ENCODE measurements at places on chromosomes 11 and 22. TPM values are rescaled to one million over a fixed set of nuclear protein-coding genes. Genes with fewer than 3 reads are reported as not detected.

GRCh38 chr22:28952857-28953256 lies 69.5 kb downstream of the ZNRF3 start:
- H3K27me3 ChIP-seq: no peaks in the 10 kb centered on the region
- no peak overlapping the region for H3K4me3 ChIP-seq
- no peak for DNase-seq
- H3K4me1 ChIP-seq: peaks cover 13% of the 10 kb centered on the region

DNA sequence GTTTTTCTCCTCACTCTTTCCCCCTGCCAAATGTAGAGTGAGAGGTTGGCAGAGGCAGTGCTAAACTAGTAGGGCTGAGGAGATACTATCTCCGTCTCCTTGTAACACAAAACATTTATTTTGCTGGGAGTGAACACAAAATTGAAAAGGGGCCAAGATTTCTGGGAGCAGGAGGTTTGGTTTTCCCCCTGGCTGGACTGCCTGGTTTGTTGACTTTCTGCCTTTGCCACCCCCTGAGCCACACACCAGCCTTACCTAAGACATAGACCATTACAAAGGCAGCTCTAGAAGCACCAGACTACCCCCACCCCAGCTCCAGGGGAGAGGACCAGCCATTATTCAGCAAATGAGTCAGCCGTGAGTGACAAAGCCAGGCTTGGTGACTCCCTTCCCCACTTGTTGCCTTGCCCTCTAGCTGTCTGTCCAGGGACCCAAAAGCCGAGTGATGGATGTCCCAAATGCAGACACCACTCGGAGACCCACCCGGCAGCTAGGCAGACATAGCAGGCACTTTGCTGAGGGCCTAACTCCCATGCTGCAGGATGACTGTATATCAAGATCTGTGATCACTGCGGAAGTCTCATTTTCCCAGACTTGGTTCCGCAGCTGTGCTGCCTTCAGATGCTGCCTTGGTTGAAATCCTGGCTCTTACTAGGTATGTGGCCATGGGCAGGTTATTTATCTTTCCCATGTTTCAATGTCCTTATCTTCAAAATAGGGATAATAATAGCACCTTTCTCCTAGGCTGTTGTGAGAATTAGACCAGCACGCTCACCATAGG lies 17.7 kb upstream of the CDON start:
- H3K4me3 ChIP-seq: no peak overlapping the region
- peak overlapping the region; percentile 1 for H3K27ac ChIP-seq
- peaks cover 18% of the 10 kb centered on the region for H3K4me1 ChIP-seq
- no peak for DNase-seq
- H3K36me3 ChIP-seq: no peaks in the 10 kb centered on the region

OR6A2 gene
- not detected for total RNA-seq

GRCh38 chr11:5625281-5625680 lies 480 bp downstream of the TRIM34 start:
- no peaks in the 10 kb centered on the region for H3K27me3 ChIP-seq
- no peaks in the 10 kb centered on the region for H3K36me3 ChIP-seq
- peaks cover 39% of the 10 kb centered on the region for H3K4me1 ChIP-seq
- H3K27ac ChIP-seq: peak overlapping the region; percentile 75
- no peak for DNase-seq
- peak overlapping the region; percentile 61 for H3K4me3 ChIP-seq

GRCh38 chr11:61671527-61671926 lies 8.7 kb upstream of the DAGLA start:
- no peaks in the 10 kb centered on the region for H3K36me3 ChIP-seq
- DNase-seq: no peak
- H3K27me3 ChIP-seq: peaks cover 18% of the 10 kb centered on the region
- no peaks in the 10 kb centered on the region for H3K4me1 ChIP-seq

- H3K4me3 ChIP-seq: no peak overlapping the region
- no peaks in the 10 kb centered on the region for H3K4me1 ChIP-seq
- H3K36me3 ChIP-seq: no peaks in the 10 kb centered on the region
- H3K27ac ChIP-seq: no peak overlapping the region
- no peaks in the 10 kb centered on the region for H3K27me3 ChIP-seq
These were observed 1104.4 kb upstream of the CCDC90B start for GRCh38 chr11:84390441-84391078.

DNA sequence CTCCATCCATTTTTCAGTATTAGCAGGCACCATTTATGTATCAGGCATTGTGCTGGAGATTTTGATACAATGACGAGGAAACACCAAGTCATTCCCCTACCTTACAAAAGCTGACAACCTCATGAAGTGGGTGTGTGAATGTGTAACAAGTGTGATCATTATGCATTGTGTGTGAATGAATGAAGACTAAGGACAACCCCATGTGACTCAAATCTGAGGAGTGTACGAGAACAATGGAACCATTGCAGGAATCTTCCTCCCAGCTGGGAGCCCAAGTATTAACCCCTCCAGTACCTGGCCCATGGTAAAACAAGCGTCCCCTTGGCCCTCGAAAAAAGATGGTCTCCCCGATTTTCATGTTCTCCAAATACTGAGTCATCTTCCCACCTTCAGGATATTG lies 4.4 kb downstream of the CYB5R2 start:
- no peak for DNase-seq
- H3K27ac ChIP-seq: peak overlapping the region; percentile 69
- H3K4me3 ChIP-seq: no peak overlapping the region
- H3K36me3 ChIP-seq: peaks cover 36% of the 10 kb centered on the region
- H3K27me3 ChIP-seq: no peaks in the 10 kb centered on the region

DNA sequence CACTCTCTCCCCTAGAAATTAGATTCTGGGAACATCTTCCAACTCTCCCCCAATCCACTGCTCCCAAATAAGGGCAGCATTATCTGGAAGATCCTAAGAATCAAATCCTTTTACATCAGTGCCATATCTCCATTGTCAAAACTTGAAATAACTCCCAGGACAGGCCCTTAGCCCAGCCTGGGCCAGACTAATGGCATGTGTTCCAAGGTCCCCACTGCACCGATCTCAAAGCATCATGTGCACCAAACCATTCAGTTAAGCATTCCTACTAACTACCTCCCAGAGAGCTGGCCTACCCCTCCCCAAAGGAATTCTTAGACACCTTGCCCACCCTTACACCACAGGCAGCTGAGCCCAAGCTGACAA lies 44.2 kb upstream of the POU2AF1 start:
- H3K4me1 ChIP-seq: peaks cover 37% of the 10 kb centered on the region
- H3K36me3 ChIP-seq: no peaks in the 10 kb centered on the region
- H3K4me3 ChIP-seq: no peak overlapping the region
- H3K27ac ChIP-seq: no peak overlapping the region
- no peaks in the 10 kb centered on the region for H3K27me3 ChIP-seq

DNA sequence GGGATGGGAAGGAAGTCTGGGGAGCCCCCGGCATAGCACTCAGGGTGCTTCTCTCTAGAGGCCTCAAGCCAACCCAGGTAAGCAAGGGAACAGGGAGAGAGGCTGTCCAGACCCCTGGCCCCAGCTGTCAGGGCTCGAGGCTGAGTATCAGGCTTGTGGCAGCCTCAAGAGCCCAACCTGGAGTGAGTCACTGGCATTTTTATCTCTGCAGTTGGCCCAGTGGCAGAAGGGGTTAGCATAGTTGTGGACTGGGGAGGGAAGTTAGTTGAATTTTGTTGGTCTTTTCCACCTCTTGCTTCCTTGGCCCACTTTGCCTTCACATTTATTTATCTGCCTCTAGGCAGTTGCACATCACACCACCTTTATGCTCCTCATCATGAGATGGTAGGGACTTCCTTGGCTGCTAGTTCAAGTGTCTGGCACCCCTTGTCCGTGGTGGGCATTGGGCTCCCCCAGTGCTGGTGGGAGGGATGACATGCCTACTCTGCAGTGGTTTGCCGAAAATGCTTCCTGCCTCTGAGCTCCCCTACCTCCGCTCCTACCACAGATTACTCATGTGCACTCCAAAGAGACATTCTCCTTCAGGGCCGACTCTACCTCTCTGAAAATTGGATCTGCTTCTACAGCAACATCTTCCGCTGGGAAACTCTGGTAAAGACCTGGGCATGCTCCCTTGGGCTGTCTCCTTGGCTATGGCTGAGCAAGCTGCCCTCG lies 60.1 kb downstream of the SCN3B start:
- H3K27ac ChIP-seq: no peak overlapping the region
- no peak overlapping the region for H3K4me3 ChIP-seq
- no peaks in the 10 kb centered on the region for H3K36me3 ChIP-seq

KCNJ4 gene
- 0.21 TPM for total RNA-seq

LYVE1 gene
- total RNA-seq: 17.0 TPM

DNA sequence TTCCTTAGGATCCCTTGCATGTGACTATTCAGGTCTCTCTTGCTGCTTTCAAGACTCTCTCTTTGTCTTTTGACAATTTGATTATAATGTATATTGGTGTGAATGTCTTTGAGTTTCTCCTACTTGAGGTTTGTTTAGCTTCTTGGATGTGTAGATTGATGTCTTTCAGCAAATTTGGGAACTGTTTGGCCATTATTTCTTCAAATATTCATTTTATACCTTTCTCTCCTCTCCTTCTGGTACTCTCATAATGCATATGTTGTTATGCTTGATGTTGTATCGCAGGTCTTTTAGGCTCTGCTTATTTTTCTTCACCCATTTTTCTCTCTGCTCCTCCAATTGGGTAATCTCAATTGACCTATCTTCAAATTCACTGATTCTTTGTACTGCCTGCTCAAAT lies 44.2 kb downstream of the OR2AT4 start:
- no peaks in the 10 kb centered on the region for H3K4me1 ChIP-seq
- no peak overlapping the region for H3K4me3 ChIP-seq
- H3K27ac ChIP-seq: no peak overlapping the region
- no peaks in the 10 kb centered on the region for H3K27me3 ChIP-seq
- DNase-seq: no peak

ARHGAP20 gene
- total RNA-seq: 1.6 TPM

DNA sequence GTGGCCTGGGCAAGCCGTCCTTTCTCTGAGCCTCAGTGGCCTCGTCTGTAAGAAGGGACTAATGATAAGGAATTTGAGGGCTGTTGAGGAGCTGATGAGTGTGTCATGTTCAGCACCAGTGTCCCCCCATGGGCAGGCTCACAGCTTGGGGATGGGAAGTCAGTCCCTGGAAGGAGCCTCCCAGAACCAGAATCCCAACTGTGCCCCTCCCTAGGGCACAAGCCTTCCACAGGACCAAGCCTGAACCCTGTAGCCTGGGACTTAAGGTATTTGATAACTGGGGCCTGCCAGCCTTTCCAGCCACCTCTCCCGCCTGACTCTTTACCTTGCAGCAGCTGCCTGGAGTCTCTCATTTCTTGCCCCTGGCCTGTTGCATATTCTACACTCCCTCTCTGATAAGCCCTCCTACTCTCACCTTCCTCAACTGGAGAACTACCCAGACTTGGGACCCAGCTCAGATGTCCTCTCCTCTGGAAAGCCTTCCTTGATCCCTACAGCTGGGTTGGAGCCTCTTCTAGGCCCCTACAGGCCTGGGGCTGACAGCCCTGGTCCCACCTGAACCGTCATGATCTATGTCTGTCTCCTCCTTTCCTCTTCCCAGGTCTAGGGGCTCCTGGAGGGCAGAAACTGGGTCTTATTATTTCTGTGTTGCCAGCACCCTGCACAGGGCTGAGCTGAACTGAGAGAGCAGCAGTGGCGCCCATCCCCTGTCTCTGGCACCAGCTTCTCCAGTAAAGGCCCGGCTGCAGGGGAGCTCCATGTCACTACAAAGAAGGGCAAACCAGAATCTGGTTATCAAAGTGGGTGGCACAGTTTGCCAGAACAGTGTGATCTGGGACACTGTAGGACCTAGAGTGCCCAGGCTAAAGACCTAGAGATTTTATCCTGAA lies 1.6 kb downstream of the P2RY2 start:
- no peak for DNase-seq
- H3K27me3 ChIP-seq: peaks cover 2% of the 10 kb centered on the region
- peaks cover 36% of the 10 kb centered on the region for H3K4me1 ChIP-seq
- peak overlapping the region; percentile 51 for H3K4me3 ChIP-seq
- H3K27ac ChIP-seq: no peak overlapping the region

DNA sequence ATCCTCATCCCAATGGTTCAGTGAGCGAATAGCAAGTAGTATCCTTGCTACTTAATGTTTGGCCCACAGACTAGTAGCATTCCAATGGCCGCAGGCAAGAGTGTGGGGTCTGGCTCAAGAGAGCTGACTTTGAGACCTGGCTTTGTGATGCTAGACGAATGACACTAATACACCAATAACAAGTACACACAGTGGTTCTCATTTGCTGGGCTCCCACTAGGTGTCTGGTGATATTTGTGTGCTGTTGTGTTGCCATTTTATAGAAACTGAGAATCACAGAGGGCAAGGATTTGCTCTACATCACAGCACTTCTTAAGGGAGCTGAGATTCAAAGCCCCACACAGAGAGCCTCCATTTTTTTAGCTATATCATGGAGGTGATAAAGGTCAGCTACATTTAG lies 351.2 kb downstream of the TENM4 start:
- no peaks in the 10 kb centered on the region for H3K36me3 ChIP-seq
- no peak overlapping the region for H3K27ac ChIP-seq
- no peak for DNase-seq
- H3K4me3 ChIP-seq: no peak overlapping the region

F2 gene
- total RNA-seq: not detected

GRCh38 chr11:2943711-2944118 lies 14.5 kb upstream of the PHLDA2 start:
- H3K27ac ChIP-seq: no peak overlapping the region
- DNase-seq: no peak
- H3K36me3 ChIP-seq: peaks cover 31% of the 10 kb centered on the region

MS4A4A gene
- 4.8 TPM for total RNA-seq

DNA sequence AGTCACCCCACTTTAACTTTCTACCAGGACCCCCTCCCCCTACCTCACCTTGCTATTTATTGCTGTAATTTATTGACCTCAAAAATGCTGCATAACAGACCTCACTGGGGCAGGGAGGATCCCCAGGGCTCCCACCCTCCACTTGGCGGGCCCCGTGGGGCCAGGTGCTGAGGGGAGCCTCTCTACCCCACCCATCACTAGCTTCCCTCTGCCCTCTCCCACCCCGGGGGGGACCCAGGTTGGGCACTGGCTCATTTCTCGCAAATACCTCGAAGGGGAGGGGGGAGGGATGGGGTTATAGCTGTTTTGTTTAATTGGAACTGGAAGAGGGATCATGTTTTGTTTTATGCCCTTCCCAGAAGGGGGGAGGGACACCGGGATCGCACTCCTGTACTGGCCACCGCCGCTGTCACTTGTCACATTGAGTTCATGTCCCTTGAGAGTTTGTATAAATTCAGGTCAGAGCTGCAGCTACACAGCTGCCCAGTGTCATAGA lies 16.3 kb upstream of the TMEM191C start:
- H3K4me3 ChIP-seq: no peak overlapping the region
- H3K36me3 ChIP-seq: peaks cover 12% of the 10 kb centered on the region
- peak; percentile 35 for DNase-seq

Data from suprapubic skin (tissue), 4 donors.